GM04504 (cell line): ENCODE measurements at places on chromosomes 4 and X.

DNA sequence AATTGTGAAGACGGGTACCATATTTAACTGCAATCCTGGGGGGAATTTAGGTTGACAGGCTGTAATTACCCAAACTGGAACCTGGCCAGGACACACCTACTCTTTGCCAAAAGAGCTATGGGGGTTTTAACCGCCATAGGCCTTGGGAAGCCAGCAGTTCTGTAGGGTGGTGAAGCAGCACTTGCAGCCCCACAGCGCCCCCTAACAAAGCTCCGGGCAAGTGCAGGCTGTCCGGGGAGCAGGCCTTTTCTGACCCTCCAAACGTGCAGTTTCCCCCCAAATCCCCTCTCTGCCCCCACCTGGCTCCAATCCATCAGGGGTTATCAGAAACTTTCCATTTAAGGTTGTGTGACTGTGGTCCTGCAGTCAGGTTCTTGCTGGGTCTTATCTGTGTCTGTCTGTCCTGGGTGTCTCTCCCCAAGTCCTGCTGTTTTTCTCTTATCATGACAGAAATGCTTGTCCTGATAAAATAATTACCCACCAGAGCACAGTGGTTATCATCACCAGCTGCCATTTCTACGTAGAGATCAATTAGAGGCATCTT is 350.9 kb downstream of the MID1IP1 start:
- DNase-seq, result no peak

DNA sequence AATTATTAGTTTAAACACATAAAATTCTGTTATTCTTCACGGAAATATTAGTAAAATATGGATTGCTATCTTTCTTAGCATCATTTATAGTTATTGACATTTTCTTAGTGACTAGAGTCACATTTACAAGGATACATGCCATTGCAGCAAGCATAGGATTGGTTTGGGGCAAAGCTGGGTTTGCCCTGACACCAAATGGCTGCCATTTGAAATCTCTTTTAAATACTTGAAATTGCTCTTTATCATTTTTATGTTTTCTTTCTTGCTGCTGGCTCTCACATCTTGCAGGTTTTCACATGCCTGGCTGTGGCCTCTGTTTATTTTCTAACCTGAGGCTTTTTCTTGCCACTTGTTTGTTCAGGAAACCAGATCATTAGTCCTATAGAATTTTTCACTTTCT is 39.9 kb downstream of the EGF start:
- DNase-seq, result no peak

- DNase-seq, result no peak
Observed at GRCh38 chr4:52550186-52550585, 108.9 kb downstream of the USP46 start.

- no peak for DNase-seq
Observed at GRCh38 chr4:7506572-7506971, 71.8 kb upstream of the PSAPL1 start.

- DNase-seq, result no peak
Observed at GRCh38 chr4:106671716-106672115, 303.1 kb upstream of the GIMD1 start.

- DNase-seq, result no peak
Observed at GRCh38 chr4:628821-629635, 3.7 kb downstream of the PDE6B start.
